ENCODE measurements at places on chromosomes 4 and X. TPM values are rescaled to one million over a fixed set of nuclear protein-coding genes. Genes with fewer than 3 reads are reported as not detected.

The REPS2 gene
- 1.2 TPM for total RNA-seq

The FAM90A26 gene
- total RNA-seq: not detected

The VCX3B gene
- total RNA-seq: not detected

The MAGEA8 gene
- total RNA-seq: not detected

The SLC6A14 gene
- 37.3 TPM for total RNA-seq

The C4orf36 gene
- total RNA-seq: 3.5 TPM

The F11 gene
- total RNA-seq: not detected

The RNF175 gene
- total RNA-seq: not detected

The ADH1A gene
- total RNA-seq: not detected

The PABPC1L2B gene
- not detected for total RNA-seq

The XK gene
- 0.28 TPM for total RNA-seq

The BMX gene
- total RNA-seq: 0.07 TPM

The FRAS1 gene
- 4.5 TPM for total RNA-seq

The NR3C2 gene
- 0.14 TPM for total RNA-seq

The GSPT2 gene
- 2.0 TPM for total RNA-seq

The ZMAT1 gene
- total RNA-seq: not detected

The ZAR1 gene
- not detected for total RNA-seq

The USP17L21 gene
- not detected for total RNA-seq

The MSL3 gene
- total RNA-seq: 18.3 TPM

The GLRA2 gene
- not detected for total RNA-seq

The DOK7 gene
- 3.6 TPM for total RNA-seq

The SPANXN3 gene
- total RNA-seq: not detected

The TEX13D gene
- not detected for total RNA-seq

The CCDC158 gene
- not detected for total RNA-seq

The CXCL8 gene
- total RNA-seq: 23.4 TPM

The AWAT2 gene
- total RNA-seq: not detected

The LRAT gene
- 1.4 TPM for total RNA-seq

The CSN1S1 gene
- not detected for total RNA-seq

The SPIN2A gene
- total RNA-seq: 0.07 TPM

The VSIG1 gene
- 0.85 TPM for total RNA-seq

The SPACA5 gene
- total RNA-seq: not detected

The TMPRSS11F gene
- total RNA-seq: 2.8 TPM

The HSFX4 gene
- not detected for total RNA-seq

The PCDH18 gene
- 2.4 TPM for total RNA-seq

The NDNF gene
- not detected for total RNA-seq

The TCEAL6 gene
- not detected for total RNA-seq

The XAGE1B gene
- not detected for total RNA-seq

The BTK gene
- total RNA-seq: not detected

The ADH1C gene
- total RNA-seq: not detected

The ABHD18 gene
- 4.9 TPM for total RNA-seq

The TKTL1 gene
- total RNA-seq: not detected

The MBNL3 gene
- 8.0 TPM for total RNA-seq

The SMIM31 gene
- not detected for total RNA-seq

The FGFBP2 gene
- not detected for total RNA-seq

The IL2 gene
- not detected for total RNA-seq

The TMEM129 gene
- 47.7 TPM for total RNA-seq

The ARX gene
- total RNA-seq: not detected

The PPBP gene
- 3.9 TPM for total RNA-seq

The DCLK2 gene
- total RNA-seq: 0.19 TPM

The MSMO1 gene
- 297 TPM for total RNA-seq

The CLCN4 gene
- 1.5 TPM for total RNA-seq

All from airway epithelial cell (primary cell).